HEK293T (cell line): ENCODE measurements at places on chromosomes 1 and 21.

DNA sequence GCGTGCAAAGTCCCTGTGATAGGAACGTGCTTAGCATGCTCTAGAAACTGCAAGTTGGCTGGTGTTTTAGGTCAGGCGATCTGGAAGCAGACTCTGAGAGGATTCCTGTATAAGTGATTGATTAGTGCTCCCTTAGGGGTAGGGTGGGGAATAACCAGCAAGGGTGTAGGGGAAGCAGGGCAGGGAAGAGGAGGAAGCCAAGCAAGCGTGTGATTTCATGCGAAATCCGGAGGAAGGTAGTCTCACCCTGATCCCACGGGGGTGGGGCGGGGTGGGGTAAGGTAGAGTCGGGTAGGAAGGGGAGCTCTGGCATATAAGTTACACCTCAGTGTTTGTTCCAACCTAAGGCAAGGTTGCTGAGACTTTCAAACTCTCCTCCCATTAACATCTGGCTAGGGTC lies 24.9 kb upstream of the CTPS1 start:
- no peak for DNase-seq

- no peak for DNase-seq
Observed at GRCh38 chr1:61083807-61084440, 1.6 kb downstream of the NFIA start.

- DNase-seq: no peak
Observed at GRCh38 chr1:232112076-232112475, 485.5 kb downstream of the DISC1 start.

DNA sequence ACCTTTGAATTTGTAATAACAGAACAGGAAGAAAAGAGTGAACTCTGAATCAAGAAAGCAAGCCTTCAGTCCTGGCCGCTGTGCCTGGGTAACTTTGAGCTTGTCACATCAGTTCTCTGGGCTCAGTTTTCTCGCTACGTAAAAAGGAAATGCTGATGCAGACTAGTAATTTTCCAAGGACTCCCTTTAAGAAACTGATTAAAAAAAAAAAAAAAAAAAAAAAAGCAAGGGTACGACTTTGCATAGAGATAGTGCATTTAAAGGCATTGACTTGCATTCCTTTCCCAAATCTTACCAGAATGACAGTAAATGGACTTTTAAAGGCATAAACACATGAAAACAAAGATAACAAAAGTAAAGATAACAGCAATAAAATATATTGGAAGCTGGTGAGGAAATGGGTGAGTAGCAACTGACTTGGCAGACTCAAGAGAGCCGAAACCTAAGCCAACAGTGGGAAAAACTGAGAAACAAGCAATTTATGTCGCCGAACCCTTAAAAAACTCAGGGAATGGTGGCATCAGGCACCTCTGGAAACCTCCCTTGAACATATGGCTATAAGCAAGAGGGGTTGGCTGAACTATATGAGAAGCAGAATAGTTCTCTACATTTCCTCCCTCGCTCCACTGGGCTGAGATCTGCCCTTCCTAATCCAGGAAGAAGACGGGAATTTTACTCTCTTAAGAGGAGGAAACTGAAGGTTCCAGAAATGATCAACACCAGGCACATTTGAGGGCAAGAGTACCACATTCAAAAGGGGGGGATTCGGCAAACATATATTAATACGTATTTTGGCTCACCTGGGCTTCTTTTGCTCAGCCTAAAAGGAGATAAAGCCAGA lies 189.2 kb downstream of the CDC7 start:
- no peak for DNase-seq

DNA sequence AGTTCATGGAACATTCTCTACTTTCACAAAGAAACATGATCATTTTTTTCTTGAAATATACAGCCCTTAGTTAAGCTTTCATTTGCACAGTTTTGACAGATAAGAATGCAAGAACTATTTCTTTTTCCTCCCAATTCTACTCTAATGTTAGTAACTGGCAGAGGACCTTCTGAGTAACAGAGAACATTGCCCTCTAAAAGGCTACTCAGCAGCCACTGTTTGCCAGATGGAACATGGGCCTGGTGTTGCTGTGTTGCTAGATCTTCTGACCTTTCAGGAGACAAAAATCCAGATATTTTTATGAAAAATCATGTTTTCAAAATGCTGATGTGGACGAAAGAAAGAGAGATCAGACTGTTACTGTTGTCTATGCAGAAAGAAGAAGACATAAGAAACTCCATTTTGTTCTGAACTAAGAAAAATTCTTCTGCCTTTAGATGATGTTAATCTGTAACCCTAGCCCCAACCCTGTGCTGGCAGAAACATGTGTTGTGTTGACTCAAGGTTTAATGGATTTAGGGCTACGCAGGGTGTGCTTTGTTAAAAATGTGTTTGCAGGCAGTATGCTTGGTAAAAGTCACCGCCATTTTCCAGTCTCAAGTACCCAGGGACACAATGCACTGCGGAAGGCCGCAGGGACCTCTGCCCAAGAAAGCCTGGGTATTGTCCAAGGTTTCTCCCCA lies 2.9 kb upstream of the PRDX6 start:
- DNase-seq: no peak

DNA sequence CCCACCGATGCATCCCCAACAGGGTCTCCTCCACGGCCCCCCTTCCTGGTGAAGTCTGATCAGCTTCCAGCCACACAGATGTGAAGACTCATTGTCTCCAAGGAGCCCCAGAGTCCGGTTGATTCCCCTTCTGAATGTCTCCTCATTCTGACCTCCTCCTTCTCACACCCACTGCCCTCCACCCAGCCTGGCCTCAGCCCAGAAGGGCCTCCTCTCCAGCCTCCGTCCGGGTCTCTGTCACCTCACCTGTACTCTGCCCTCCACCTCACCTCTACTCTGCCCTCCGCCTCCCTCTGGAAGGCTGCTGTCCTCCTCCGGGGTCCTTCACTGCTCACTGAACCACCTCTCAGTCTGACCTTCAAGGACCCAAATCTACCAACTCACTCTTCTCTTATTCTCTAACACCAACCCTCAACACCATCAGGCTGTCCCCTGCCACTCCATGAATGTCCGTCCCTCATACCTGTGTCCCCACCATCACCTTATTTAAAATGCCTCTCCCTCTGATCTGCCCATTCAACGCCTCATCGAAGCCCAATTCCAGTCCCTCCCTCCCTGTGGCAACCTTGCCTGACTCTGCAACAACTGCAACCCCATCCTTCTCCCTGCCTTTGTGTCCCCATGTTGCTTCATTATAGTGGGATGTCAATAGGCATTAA lies 201.2 kb downstream of the TOMM20 start:
- DNase-seq: no peak

DNA sequence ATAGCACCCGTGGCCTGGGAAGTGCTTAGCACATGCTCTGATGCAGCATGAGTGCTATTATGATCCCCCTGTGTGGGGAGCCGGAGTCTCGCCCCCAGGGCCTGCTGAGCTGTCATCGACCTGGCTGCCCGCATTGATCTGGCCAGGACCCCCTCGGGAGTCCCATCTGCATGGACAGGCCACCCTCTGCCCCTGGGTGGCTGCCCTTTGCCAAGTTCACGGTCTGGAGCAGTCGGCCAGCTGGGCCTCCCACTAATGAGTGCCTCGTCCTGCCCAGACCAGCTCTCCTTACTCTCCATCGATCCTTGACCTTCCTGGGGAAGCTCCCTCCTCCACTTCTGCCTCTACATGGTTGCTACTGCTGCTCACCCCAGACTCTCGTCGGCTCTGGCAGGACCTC lies 121.8 kb upstream of the RUNX3 start:
- DNase-seq: no peak

- no peak for DNase-seq
Observed at GRCh38 chr1:8510041-8510823, 192.3 kb downstream of the SLC45A1 start.

GRCh38 chr1:167991546-167991945 lies 54.7 kb upstream of the MPC2 start:
- DNase-seq: no peak

DNA sequence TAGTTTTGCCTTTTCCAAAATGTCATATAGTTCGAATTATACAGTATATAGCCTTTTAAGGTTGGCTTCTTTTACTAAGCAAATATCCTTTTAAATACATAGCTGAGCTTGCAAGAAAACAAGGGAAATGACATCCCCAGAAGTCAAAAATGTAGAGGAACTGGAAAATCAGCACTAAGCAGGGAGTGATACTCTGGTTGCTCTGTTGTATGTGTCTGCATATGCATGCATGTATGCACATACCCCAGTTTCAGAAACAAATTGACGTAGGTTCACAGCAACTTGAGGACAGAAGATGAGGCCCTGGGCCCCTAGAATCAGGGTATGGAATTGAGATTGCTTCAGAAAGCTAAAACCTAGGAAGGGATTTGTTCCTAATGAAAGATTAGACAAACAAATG lies 75.1 kb upstream of the GNG4 start:
- no peak for DNase-seq

DNA sequence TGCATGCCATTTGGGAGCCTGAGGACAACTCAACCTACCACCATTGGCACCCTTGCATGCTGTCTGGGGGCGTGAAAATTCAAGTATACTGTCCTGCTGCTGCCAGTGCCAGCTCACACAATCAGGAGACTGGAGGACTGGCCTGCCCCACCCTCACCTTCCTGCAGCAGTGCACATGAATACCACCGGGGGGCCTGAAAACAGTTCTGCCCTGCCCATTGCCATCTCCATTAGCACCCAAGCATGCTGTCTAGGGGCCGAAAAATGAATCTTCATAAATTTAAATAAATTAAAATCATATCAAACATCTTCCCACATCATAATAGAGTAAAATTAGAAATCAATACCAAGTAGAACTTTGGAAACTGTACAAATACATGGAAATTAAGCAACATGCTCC lies 322.1 kb upstream of the TMPRSS15 start:
- DNase-seq: peak; percentile 14

DNA sequence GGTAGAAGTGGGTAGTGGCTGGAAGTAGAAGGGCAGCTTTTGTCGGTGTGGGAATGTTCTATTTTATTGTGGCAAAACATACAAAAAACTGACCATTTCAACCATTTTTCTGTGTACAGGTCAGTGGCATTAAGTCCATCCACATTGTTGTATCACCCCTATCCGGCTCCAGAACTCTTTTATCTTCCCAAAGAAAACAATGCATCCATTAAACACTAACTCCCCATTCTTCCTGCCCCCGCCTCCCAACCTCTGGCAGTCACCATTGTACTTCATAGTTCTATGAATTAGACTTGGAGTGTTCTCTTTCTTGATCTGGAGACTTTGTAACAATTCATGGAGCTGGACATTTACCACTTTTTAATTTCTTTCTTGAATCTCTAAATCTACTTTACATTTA lies 55.7 kb downstream of the DEGS1 start:
- no peak for DNase-seq

DNA sequence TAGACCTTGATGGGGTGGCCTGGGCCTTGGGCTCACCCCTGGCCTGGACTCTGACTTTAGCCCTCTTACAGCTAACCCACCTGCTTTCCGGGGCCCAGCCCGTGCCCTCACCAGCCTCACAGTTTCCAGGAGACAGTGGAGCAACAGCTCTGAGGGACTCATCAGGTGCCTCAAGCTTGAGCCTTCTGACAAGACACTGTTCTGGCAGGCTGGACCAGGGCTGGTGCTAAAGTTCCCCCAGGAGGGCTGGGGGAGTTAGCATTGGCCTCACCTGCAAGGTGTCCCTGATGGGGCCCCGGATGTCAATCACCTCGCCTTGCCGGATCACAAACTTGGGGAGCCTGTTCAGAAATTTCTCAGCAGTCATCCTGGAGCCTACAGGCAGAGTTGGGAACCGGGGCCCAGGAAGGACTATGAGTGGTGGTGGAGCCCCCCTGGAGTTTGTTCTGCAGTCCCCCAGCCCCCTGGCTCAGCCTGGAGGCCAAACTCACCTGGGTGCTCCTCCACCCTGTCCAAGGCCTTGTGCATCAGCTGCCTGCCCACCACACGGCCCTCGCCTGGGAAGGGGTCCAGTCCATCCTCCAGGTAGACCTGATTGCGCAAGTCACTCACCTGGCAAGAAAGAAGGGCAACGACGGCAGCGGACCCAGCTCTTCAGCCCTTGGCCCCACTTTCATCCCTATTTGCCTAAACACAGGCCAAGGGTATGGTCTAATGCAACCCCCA lies 4.1 kb downstream of the SH3BGRL3 start:
- no peak for DNase-seq

DNA sequence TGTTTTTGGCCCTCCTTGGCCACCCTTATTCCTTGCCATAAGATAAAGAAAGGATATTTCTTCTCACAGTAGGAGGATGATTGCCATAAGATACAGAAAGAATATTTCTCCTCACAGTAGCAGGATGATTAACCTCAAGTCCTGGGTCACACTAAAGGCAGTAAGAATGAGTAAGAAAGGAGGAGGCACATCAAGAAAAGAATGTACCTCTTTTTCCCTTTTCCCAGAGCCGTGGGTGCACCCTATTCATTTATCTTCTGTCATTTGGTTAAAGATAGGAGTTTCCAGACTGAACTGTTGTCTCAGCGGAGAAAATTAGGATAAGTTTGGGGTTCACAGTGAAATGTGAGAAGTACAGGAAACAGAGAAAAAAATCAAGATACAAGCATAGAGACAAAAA lies 52.5 kb downstream of the LRRC8C start:
- no peak for DNase-seq
